ENCODE measurements at places on chromosomes 5 and 9. TPM values are rescaled to one million over a fixed set of nuclear protein-coding genes. Genes with fewer than 3 reads are reported as not detected.

DNA sequence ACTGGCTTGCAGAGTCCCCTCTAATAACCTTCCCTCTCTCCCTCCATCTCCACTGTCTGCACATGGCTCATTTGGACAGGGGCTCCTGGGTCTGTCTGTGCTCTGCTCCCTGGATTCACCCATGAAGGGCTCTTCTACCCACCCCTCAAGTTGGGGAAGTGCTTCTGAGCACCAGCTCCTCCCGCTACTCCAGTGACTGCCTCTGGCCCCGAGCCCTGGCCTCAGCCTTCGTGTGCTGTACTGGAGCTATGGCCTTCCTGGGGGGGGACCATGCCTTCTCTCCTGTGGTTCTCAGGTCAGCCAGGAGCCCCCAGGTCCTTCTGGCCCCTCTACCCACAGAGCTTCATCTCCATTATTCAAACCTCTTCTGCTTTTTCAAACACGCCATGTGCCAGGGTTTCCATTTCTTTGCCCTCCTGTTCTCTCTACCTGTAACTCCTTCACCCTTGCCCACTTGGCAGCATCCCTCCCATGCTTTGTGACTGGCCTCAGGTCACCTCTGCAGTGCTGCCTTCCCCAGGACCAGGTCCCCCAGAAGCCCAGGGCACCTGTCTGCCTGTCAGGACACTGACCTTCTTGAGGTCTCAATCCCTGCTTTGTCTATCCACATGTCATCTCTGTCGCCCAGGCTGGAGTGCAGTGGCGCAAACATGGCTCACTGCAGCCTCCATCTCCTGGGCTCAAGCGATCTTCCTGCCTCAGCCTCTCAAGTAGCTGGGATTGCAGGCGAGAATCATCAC is 9.5 kb downstream of the SH3PXD2B start:
- no peaks in the 10 kb centered on the region for H3K27me3 ChIP-seq
- DNase-seq: no peak
- no peak overlapping the region for H3K27ac ChIP-seq
- peaks cover 10% of the 10 kb centered on the region for H3K36me3 ChIP-seq

Gene UBE2R2
- total RNA-seq: 8.6 TPM

DNA sequence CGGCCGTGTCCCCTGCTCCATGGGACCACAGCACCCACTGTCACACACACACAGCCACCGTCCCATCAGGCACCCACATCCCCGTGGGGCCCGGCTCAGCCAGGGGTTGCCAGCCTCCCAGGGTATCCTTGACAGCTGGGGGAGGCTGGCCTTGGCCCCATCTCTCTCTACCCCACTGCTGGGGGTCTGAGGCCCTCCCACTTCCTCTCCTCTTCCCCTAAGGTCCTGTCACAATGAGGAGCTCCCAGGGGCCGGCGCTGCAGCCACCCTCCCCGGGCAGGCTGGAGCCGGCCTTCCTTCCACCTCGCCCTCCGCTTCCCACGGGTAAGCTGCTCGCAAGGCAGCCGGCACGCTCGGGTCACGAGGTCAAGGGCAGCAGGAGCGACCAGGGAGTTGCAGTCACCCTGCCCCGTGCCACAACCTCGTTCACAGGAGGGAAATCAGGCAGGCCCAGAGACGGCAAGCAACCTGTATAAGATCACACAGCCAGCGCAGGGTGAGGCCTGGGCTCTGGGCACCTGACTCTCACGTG is 38.6 kb upstream of the NOTCH1 start:
- H3K4me3 ChIP-seq: no peak overlapping the region
- H3K27me3 ChIP-seq: no peaks in the 10 kb centered on the region
- DNase-seq: no peak
- H3K4me1 ChIP-seq: peaks cover 9% of the 10 kb centered on the region

Gene PAIP1
- total RNA-seq: 172 TPM
